AG10803 (cell line): ENCODE measurements at places on chromosomes 7 and 10.
A peak's percentile ranks its signal among the peaks of the same experiment; 100 is the strongest.

- DNase-seq, result peak; percentile 68
Measured at GRCh38 chr10:123795846-123796590, 95.6 kb downstream of the CPXM2 start.

DNA sequence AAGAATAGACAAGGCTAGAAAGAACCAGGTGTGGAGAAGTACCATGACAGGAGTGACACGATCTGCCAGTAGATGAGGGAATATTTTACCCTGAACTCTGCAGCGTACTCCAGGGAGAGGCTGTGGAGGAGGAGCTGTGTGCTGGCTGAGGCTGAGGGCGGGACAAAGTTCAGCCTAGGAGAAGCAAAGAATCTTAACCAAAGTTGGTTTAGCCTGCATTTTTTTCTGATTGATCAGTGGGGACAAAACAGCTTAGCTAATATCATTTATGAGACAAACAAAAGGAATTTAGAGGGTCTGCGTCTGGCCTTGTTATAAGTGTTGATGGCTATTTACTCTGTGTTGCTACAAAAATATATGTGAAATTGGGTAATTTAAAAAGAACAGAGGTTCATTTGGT is 5.2 kb upstream of the NPSR1 start:
- peak; percentile 49 for DNase-seq

GRCh38 chr7:37480041-37481031 is 31.7 kb upstream of the ELMO1 start:
- no peak for DNase-seq

GRCh38 chr10:10991144-10991543 is 26.5 kb upstream of the CELF2 start:
- no peak for DNase-seq

DNA sequence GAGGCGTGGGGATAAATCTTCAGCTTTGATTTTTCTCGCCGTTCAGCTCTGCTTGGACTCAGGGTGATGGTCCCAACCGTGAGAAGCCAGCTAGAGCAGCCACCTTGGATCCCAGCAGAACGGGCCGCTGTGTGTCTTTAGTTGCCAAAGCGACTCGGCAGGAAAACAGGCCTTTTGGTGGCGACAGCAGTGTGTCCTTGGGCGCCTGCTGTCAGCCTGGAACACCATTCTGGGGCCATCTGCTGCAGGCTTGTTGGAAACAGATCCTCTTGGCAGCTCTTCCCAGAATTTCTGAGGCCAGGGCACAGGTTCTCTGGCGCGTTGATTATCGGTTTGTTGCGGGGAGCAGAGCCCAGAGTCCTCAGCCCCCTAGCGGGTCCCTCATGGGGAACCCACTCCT is 97.6 kb downstream of the CUX1 start:
- DNase-seq, result no peak
